ENCODE measurements at places on chromosomes 5 and 9.

DNA sequence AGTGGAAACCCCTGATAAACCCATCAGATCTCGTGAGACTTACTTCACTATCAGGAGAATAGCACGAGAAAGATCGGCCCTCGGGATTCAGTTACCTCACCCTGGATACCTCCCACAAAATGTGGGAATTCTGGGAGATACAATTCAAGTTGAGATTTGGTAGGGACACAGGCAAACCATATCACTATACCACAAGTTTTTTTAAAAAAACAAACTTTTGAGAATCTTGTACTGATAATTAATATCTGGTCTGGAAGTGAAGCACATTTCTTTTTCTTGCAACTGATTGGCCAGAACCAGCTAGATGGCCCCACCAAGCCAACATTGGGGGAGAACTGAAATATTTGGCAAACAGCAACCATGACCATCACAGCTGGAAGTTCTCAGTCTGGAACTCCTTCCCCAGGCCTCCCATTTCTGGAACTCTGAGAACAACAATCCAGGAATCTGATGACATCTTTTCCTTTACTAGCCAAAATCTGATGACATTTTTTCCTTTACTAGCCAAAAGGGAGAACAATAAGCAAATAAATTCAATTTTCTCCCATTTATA lies 51.8 kb upstream of the CDKN2B start:
- no peak for DNase-seq

- DNase-seq = peak; percentile 27
These were observed at the start of gene SHISAL2B for GRCh38 chr5:64690417-64691151. TSS of gene SHISAL2B (plus strand) at chr5:64690503. CDS start at chr5:64690624, 121 bp downstream.

DNA sequence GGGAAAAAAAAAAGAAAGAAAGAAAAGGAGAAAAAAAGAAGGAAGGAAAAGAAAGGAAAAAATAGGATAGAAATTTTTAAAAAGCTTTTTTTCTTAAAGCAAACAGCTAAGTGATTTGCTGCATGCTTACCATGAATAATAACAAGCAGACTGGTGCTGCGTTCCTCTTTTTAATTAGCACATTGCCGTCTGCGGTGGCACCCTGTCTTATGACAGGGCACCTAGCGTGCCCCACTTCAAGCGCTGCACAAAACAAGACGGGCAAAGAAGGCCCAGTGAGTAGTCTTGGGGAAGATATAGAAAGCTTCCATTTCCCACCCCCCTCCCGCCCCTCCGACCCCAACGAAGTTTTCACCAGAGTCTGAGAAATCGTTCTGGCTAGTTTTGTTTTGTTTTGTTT lies 513.9 kb downstream of the ZNF608 start:
- DNase-seq = no peak

DNA sequence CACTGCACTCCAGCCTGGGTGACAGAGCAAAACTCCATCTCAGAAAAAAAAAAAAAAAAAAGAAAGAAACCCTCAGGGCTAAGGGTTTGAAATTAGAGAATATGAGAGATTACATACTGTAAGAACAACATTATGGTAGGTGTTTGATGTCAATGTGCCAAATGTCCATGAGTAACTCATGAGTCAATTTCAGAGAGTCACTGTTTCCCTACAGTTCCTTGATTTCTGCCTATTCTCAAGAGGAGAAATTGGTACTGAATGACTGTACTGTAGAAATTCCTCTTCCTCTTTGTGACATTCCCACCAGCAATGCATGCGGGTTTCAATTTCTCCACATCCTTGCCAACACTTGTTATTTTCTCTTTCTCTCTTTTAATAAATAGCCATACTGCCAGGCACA lies 35.2 kb downstream of the MARVELD2 start:
- DNase-seq = peak; percentile 96

DNA sequence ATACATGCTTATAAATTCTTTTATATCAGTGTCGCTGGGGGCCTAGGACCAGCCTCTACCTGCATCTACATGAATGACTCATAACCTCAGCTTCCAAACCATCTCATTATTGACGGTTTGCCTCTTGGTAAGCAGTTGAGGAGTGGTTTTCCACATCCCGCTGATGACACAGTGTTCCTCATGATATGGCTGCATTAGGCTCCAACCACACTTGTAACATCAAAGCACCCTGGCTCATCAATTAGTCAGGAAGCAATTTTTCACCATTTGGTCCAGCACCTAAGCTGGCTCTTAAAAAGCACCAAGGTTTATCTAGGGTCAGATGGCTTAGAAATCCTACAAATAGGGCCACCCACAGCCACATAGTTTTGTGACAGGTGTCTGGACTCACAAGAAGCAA lies 402.4 kb downstream of the ARHGEF28 start:
- peak; percentile 81 for DNase-seq

DNA sequence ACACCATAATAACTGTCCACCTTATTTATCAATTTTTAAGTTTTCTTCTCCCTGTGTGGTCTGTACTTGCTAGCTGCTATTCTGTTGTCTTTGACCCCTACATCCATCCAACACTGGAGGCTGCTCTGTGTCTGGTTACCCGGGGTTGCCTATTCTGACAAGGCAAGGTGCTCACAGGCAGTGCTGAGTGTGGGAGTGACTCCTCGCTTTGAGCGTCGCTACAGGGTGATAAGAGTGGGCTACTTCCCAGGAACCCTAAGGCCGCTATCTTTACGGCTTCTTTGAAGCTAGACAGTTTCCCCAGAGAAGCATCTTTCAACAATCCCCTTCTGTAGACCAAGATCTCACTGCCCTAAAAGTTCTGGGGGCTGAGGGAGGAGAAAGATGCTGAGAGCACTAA lies 35.3 kb downstream of the NSUN2 start:
- DNase-seq = no peak

GRCh38 chr5:74179179-74179578 lies 461.3 kb downstream of the ENC1 start:
- peak; percentile 91 for DNase-seq

- peak; percentile 11 for DNase-seq
These were observed 17.4 kb upstream of the C9orf72 start for GRCh38 chr9:27590651-27591050.

DNA sequence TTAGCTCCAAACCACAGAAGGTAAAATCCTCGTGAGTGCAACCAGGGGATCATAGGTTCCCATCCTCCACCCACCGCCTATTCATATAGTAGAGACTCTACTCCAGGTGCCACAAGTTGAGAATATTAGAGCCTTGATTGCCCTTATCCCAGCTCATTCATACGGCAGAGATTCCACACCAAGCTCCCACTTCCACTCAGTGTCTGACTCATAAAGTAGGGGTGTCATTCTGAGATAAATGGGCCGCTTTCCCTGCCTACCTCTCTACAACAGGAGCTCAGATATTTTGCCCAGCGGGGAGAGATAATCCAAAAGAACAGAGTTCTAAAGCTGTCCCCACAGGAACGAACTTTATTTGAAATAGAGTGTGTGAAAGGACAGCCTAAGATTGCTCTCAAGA lies 9.4 kb downstream of the SLC22A4 start:
- no peak for DNase-seq

DNA sequence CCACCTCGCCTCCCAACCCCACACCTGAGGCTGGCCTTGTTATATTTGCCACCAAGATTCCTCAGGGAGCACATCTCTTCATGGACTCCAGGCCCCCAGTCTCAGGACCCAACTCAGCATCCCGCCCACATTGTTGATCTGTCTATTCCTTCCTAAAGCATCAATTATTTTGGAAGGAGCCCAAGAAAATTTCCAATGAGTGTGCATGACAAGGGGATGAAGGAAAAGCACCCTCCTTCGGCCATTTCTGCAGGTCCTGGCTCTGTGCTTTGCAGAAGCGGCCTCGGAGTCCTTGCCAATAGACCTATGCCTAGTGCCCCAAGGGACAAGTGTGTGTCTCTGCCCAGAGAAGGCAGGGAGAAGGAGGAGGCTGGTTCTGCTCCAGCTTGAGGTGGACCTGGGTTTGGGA lies 273.2 kb downstream of the GADD45G start:
- DNase-seq = no peak

DNA sequence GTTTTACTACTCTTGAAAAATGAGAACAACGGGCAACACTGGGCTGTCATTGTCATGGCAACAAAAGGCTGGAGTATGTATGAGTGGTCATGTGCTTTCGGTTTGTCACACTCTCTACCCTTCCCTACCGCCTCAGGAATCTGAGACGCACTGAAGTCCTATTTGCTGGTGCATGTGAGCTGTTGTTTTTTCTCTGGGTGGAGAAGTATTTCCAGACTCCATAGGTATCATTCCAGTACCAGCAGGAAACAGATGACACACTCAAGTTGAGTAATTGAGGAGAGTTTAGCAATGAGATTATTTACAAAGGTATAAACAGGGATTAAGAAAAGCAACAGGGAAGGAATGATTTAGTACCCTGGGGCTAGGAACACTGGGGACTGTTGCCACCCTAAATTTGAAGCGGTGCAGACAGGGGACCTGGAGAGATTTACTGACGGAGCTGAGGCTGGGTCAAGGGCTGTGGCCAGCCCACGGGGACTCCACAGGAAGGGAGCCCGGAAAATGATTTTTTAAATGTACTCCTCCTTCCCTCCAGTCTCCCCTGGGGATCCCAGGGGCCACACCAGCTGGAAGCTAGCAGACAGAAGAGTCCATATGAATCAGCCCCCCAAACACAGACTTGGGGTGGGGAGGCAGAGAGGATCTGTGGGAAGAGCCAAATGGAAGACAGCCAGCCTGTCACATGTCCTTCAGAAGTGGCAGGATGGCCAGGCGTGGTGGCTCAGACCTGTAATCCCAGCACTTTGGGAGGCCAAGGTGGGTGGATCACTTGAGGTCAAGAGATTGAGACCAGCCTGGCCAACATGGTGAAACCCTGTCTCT lies 13.2 kb upstream of the ZBTB43 start:
- DNase-seq = peak; percentile 90

DNA sequence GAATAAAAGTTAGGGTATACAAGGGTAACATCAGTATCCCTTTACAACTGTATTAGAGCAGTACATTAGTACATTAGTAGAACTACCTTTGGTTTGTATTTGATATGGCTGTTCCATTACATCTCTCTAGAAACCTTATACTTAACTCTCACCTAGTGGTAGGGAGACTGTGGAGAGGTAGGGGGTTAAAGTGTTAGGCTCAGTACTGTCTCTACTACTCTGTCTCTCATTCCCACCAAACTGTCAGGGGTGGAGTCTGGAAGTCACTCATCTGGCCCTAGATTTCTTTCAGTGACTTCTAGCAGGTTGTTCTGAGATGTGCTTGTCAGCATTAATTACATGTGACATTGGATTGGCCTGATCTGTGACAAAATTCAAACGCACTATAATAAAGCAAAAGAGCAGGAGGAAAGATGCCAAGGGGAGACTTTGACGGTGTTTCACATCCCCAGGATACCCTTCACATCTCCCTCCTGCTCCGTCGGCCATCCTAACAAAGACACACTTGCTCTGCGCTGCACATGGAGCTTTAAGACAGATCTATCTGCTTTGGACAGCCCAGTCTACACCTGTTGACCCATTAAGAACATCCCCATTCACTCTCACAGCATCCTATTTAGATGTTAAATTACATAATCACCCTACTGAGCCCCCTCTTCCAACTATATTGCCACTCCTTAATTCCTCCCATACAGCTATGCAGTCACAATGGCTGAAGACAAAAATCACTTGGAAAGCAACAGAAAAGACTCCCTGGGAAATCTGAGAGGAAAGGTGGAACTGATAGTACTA lies 1043.0 kb upstream of the DMAC1 start:
- no peak for DNase-seq

GRCh38 chr5:178602752-178603151 lies 12.6 kb upstream of the COL23A1 start:
- peak; percentile 56 for DNase-seq

GRCh38 chr5:72604111-72604797 lies 97.0 kb upstream of the ZNF366 start:
- DNase-seq = no peak

- DNase-seq = peak; percentile 67
These were observed 323.4 kb downstream of the PSAT1 start for GRCh38 chr9:78620303-78620702.

DNA sequence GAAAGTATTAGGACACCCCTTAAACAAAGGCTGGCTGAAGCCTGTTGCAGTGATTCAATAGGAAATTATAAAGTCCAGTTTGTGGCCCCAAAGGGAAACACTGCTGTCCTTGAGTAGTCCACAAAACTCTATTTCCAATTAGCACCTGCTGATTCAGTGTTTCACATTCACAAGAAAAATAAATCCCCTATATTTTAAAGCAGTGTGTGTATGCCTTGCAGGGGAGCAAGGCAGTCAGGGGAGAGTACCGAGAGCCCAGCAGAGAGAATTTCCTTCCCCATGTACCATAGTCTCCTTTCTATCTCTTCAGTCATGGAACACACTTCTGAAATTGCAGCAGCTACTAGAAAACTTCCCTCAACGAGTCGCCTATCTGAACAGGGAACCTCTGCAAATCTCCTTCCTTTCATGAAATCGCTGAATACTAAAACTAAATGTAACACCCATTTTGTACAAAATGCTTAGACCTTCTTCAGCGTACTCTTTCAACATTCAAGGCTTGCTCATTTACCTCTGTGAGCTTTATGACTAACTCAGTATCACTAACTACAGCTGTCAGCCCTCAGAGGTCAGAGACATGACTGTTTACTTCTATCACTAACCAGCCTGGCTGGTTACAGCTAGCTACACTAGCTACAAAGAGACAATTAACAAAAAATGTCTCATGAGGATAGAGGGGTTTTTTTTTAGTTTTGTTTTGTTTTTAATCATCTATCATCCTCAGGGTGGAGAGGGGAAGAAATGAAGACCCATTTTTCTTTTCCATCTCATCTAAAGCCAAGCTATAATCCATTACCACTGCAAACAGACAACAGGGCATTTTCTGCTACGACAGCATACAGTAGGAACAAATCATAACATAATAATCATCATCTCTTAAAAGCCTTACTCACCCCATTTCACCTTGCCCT lies 188.7 kb downstream of the EBF1 start:
- DNase-seq = no peak

DNA sequence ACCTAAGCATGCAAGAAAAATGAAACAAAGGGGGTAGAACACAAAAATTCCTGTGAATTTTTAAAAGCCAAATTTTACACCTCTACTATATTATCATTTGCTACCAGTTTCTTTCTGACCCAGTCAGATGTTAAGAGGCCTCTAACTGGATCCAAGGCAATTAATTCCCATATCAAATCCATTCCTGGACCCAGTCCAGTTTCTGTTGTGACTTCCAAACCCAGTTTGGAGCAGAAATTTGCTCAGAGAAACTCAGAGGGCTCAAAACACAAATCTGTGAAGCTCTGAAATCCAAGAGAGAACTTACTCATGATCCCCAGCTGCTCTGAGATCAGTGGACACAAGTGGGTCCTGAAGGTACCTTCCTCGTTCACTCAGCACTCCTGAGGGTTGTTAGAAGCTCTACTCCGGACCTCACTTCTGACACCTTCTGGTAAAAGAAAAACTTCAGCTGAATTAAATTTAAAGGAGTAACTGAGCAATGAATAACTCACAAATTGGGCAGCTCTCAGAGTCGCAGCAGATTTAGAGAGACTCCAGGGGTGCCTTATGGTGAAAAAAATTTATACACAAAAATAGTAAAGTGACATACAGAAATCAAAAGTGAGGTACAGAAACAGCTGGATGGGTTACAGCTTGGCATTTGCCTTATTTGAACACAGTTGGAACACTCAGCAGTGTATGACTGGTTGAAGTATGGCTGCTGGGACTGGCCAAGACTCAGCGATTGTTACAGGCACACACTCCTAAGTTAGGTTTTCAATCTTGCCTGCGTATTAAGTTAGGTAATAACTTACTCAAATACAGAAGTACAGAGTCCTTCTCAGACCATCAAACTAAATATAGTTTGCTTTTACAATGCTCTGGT lies 32.4 kb downstream of the INSL4 start:
- peak; percentile 54 for DNase-seq
